ENCODE measurements at places on chromosomes 2 and 18.

- no peak for DNase-seq
Measured at GRCh38 chr2:239670463-239671120, 269.8 kb upstream of the HDAC4 start.

- DNase-seq = no peak
Measured at GRCh38 chr2:71730785-71731383, 277.5 kb downstream of the DYSF start.

DNA sequence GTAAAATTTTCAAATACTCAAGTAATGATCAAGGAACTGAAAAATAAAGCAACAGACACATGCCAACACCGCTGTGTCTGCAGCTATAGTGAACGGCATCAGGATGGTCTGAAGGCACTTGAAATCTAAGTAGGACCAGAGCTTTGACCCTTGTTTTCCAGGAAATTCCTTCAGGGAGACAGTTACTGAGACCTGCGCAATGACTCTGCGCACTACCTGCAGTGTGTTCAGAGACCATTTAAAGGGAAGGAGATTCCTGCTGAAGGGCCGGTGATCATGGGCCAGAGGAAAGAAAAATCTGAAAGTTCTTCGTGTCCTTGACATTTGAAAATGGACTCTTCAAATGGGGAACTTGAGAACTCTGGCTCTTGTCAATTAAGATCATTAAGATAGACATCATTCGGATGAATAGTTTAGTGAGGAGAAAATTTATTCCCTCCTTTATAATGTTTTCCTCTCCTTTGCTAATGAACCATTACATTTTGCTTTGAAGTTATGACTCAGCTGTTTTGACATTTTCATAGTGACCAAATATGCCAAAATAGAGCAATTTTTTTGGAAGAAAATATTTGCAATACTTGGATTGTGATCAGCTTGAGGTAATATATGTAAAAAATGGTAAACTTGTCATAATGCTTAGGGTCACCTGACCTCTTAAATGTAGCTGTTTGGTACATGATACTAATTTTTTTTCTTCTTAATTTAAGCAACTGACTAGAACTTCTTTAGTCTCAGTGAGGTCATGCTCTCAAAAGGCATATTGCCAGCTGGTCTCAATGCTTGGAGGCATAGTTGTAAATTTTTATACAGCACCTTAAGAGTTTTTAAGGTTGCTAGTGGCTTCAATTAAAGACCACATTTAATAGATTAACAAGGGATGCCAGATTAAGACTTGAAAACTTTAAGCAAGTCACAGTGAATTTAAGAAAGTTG, 329.3 kb downstream of the ARHGAP15 start:
- DNase-seq = no peak

- DNase-seq = no peak
Measured at GRCh38 chr2:206756816-206757215, 8.3 kb downstream of the MDH1B start.

- DNase-seq = no peak
Measured at GRCh38 chr2:159266554-159266953, 19.9 kb downstream of the WDSUB1 start.

GRCh38 chr2:38505779-38506178, 96.9 kb downstream of the HNRNPLL start:
- DNase-seq = no peak

GRCh38 chr2:154329510-154329909, 369.0 kb upstream of the KCNJ3 start:
- DNase-seq = no peak

DNA sequence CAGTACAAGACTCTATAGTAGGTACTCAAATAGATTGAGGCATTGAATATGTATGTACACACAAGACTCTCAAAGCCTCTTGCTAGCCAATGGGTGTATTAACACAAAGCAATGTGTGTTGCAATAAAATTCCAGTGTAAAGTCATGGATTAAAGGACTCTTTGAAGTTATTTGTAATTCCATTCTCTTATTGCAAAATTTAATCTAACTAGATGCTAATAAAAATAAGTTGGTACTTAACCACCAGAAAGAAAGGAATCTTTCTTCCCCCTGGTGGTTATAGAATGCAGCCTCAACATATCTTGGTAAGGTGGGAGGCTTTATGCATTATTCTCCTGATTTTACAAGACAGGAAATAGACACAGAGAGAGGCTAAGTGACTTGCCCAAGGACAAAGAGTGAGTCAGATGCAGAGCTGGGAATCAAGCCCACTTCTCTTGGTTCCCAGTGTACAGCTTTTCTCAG, 18.0 kb downstream of the LRP1B start:
- DNase-seq = no peak

GRCh38 chr2:76446872-76447271, 736.2 kb upstream of the GCFC2 start:
- no peak for DNase-seq

DNA sequence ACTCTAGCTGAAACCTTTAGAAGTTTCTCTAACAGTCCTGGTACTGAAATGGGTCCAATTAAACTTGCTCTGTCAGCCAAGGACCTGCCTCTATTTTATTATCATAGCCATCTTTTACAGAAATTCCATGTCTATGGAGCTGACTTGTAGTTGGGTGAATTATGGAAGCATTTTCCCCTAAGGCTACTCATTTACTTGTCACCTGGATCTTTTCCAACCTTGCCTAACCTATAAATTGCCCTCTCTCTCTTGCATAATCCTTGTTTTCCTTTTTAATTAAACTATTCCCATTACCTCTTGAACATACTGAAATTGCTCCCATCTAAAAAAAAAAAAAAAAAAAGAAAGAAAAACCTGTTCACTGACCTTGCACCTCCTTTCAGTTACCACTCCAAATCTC, 74.6 kb upstream of the DOK6 start:
- DNase-seq = no peak

GRCh38 chr2:120984046-120984445, 248.4 kb downstream of the GLI2 start:
- DNase-seq = no peak

DNA sequence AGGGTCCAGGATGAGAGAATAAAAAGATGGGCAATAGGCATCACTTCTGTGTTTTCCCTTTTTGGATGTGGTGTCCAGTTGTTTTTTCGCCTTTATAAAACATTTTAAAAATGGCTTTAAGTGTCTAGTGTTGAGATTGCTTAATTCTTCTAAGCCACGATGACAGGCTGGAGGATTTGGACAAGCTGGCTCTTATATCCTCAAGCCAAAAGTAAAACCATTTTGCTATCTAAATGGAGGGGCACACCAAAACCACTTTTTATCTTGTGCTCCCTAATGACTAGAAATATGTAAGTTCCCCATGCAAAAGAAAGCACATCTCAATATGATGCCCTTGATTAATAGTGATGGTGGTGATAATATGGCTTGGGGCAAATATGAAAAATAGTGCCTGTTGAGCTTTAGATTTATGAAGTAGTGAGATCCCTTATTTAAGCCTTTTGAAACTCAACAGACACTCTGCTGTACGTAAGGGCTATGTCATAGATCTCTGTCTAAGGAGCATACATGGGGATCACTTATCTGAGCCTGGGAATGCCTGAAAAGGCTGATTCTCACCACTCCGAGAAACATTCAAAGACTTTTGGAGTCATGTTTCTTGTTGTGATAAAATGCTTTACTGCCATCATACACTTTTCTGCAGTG, 185.5 kb downstream of the KCNS3 start:
- no peak for DNase-seq

DNA sequence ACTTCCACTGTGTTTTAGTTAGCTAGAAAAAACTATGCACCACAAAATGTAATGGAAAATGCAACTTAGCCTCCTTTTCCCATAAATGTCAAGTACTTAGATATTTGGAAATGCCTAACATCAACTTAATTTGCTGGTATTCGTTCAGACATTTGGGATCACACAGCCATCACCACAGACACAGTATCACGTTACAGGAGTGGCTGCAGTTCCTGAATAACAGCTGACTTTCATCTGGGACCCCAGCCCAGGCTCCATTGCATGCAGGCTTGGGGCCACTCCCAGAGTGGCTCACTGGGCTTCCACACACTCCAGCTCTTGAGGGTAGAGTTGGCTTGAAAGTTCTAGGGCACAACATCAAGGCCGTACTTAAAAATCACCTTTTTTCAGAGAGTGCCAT, 9.3 kb downstream of the TMEM182 start:
- no peak for DNase-seq

- no peak for DNase-seq
Measured at GRCh38 chr2:10471955-10472354, 23.8 kb upstream of the ODC1 start.

GRCh38 chr2:157785866-157786662, 90.1 kb downstream of the ACVR1 start:
- DNase-seq = no peak

DNA sequence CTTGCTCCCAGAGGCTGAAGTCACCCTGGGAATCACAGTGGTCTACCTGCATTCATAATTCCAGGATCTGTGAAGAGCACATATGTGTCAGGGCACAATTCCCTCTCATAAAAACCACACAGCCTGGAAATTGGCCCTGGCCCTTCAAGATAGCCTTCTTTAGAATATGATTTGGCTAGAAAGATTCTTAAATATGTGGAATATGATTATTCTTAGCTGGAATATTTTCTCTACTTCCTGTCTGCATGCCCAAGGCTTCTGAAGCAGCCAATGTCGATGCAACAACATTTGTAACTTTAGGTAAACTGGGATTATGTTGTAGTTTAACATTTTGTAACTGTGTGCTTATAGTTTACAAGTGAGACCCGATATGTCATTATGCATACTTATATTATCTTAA, 24.2 kb downstream of the ICOS start:
- no peak for DNase-seq

DNA sequence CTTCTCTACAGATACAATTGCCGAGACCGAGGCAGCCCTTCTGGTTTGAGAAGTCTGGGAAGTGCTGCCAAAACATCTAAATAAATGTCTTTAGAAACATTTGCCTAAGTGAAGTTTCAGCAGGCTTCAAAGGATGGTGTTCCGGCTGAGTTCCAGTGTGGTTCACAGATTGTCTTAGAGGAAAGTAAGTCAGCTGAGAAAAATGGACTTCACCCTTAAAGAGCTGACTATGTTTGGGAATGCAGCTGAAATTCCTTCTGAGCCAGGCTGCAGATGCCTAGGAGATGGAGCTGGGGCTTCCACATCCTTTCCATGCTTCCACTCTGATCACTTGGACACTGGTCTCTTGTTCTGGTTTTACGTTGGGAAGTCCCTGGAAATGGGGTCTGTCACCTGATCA, 83.6 kb downstream of the FHOD3 start:
- DNase-seq = no peak

DNA sequence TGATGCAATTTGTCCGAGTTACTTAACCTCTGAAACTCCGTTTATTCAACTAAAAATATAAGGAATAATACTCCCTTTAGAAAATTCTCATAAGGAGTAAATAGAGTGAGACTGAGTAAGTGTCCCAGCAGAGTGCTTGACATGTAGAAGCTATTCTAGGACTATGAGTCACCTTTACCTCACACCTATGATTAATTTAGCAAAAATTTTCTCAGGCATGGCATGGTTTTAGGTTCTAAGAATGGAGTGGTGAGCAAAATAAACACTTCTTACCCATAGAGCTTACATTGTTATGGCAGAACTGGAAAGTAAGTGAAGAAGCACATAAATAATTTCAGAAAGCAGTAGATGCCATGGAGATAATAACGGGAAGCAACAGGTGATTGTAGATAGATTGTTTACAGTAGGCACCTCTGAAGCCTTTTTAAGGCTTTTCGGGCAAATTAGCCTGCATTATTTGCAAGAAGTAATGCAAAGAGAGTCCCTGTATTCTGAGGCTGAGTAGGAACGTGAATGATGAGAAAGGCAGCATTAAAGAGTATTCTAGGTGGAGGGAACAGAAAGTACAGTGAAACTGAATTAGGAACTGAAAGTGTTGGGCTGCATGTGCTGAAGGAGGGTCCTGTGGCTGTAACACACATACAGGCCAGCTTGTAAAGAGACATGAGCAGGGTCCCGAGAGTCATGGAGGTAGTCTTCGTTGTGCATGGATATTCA, 209.2 kb downstream of the ZNF407 start:
- DNase-seq = no peak

- no peak for DNase-seq
Measured at GRCh38 chr18:74419761-74420160, 37.3 kb downstream of the DIPK1C start.

DNA sequence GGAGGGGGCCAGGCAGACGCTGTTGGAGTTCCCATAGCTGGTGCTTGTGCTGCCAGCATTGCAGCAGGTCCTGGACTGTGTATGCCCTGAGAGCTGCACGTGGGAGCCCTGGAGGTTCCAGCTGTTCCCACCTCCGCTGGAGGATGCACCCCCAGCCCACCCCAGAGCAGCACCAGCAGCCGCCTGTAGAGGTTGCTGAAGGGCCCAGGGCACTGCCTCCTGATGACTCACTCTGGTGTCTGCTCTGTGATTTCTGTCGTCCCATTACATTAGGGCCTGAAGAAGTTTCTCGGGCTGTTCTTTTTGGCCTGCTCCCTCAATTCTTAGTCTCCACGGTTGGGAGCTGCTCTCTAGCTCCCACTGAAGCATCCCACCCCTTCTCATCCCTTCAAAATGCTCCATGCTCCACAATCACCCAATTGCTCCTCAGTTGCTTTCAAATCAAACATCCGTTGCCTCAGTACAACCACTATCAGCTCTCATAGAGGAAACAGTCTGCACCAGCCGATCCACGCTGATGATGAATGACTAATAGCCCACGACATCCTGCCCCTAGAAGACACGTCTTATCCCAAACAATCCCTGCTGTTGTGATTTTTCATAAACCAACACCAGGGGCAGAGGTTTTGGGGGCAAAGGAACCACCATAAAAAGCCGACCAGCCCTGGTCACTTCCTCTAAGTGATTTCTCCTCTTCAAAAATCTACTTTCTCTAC, 65.2 kb upstream of the RNF152 start:
- DNase-seq = no peak

DNA sequence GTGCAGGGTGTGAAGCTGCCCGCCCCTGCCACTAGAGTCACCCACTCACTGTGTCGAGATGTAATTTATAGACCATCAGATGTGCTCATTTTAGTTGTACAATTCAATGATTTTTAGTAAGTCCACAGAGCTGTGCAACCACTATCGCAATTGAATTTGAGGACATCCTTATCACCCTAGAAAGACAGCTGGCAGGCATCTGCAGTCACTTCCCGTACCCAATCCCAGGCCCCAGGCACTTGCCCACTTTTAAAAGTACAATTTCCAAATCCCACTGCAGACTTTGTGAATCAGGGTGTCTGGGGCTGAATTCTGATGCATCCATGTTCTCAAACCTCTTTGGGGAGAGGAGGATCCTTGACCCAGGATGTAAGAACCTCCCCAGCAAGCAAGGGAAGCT, 521.3 kb upstream of the SALL3 start:
- peak; percentile 42 for DNase-seq

GRCh38 chr2:172884336-172884735, 148.7 kb downstream of the RAPGEF4 start:
- no peak for DNase-seq

DNA sequence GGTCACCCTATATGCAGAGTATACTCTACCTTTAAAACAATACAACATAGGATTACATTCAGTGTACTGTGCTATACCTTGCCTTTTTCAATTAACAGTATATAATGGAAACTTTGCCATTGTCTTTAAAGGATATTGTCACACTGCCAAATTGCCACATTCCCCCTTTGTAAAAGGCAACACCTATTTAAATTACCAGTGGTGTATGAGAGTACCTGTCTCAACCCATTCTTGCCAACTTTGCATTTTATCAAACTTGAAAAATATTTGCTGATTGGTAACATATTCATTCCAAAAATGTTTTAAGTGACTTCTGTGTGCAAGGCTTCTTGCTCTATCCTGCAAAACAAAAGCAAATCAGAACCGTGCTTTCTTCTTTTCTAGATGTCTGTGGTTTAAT, 92.9 kb downstream of the FMNL2 start:
- no peak for DNase-seq

All from left lung (tissue), 14 donors.